Frontal cortex (tissue), 4 donors: ENCODE measurements at places on chromosomes 3 and 15. TPM values are rescaled to one million over a fixed set of nuclear protein-coding genes. Genes with fewer than 3 reads are reported as not detected.

DNA sequence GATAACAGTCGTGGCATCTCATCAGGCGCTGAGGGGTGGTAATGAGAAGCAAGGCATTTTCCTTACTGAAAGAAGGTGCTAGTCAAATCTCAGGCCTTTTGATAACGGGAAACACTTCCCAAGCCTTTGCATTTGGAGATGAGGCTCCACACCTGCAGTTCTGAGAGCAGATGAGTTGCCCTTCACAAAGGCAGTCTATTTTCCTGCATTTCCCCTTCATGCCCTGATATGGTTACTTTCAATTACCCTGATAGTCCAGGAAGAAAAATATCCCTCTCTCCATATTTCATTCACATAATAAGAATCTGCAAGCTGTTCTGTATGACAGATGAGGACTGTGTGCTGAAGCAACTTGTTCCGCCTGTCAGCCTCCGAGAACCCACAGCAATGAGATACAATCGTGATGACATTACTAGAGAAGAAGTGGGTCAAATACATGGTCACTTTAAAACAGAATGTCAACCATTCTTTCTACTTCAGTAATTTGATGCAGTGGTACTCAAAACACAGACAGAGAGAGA lies 25.0 kb downstream of the FHIT start:
- no peak for DNase-seq

DNA sequence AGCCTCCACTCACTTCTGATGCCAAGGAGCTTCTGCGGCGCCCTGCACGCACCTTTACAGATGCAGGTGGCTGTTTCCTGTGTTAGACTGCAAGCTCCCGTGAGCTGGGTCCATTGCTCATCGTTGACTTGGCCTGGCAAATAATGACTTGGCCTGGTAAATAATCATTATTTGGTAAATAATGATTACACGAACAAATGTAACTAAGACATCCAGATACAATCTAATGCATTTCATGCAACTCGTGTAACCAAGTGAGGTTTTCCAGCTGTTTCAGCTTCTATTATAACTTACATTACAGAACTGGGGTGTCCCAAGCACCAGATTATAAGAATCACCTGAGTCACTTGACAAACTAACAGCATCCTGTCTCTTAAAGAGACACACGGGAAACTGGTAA lies 92.1 kb upstream of the BHLHE40 start:
- no peak for DNase-seq

Gene EDEM1
- 5.3 TPM for total RNA-seq

Gene THRB
- 42.4 TPM for total RNA-seq
